ENCODE measurements at places on chromosomes 6 and 20.

DNA sequence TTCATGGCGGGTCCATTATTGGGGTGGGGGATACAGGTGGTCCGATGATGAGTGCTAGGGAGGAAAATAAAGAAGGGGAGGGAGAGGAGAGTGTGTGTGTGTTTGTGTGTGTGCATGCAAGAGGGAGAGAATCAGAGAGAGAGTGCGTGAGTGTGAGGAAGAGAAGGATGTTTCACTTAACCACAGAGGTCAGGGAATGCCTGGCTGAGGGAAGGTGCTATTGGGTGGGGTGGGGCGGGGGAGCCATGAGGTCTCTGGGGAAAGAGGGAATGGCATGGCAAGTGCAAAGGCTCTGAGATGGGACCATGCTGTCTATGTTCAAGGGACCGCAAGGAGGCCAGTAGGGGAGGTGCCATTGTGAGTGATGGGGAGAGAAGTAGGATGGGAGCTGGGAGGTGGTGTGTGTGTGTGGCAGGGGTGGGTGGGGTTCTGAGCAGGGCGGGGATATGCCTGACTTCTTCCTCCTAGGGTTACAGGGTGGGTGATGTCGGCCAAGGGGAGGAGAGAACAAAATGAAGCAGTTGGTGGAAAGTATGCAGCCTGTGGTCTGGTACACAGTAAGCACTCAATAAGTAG, 23.0 kb downstream of the CEBPB start:
- DNase-seq = no peak

- DNase-seq = no peak
These were observed 167.4 kb downstream of the EYA4 start for GRCh38 chr6:133408543-133408942.

- DNase-seq = no peak
These were observed 46.8 kb upstream of the RNF146 start for GRCh38 chr6:127219869-127220268.

- no peak for DNase-seq
These were observed 76.2 kb downstream of the JAG1 start for GRCh38 chr20:10597637-10598036.

DNA sequence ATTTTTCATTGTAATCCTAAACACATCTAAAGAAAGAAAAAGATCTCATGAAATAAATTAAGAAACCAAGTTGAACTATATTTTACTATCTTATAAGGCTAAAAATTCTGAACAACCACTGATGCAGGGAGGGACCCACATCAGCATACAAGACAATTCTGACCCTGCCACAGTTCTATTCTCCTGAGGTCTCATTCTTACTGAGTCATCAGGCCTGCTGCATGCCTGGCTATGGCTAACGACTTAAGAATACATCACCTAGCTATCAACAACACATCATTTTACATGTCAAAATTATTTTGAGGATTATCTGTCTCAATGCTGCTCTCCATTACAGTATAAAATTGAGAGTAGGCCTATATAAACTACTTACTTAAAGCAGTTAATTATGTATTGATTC, 52.9 kb downstream of the FBXL4 start:
- no peak for DNase-seq

- no peak for DNase-seq
These were observed 420.9 kb downstream of the GJA1 start for GRCh38 chr6:121856296-121856695.

DNA sequence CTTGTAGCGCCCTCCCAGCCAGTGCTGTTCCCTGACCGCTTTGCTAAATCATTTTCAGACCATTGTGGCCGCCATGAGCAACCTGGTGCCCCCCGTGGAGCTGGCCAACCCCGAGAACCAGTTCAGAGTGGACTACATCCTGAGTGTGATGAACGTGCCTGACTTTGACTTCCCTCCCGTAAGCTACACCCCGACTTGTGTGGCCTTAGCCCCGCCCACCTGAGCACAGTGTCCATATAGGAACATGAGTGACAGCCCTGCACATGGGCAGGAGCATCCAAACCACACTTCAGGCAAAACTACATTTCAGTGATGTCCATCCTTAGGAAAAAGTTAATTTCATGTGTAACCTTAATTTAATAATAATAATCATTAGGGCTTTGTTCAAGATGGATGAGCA, 51.1 kb downstream of the GNAS start:
- DNase-seq = no peak

DNA sequence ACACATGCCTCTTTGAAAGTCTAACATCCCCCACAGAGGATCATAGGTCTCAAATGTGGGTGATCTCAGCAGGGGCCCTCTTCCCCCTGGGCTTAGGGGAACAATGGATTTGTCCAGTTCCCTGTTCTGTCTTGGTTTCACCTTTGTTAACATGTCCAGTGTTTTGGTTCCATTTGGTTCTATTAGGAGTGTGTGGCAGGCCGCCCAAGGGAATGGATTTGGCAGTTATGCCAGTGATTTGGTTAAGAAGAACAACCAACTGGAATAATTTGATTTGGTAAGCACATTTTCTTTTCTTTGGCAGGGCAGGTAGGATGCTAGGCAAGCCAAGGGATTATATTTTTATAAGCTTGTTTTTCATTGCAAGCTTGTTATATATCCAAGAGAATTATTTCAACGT, 28.5 kb upstream of the ENPP1 start:
- no peak for DNase-seq

DNA sequence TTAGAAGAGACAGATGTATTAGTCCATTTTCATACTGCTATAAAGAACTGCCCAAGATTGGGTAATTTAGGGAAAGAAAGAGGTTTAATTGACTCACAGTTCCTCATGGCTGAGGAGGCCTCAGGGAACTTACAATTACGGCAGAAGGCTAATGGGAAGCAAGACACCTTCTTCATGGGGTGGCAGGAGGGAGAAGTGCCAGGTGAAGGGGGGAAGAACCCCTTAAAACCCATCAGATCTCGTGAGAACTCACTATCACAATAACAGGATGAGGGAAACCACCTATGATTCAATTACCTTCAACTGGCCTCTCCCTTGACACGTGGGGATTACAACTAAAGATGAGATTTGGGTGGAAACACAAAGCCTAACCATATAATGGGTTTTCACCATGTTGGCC, 28.9 kb upstream of the PNRC1 start:
- no peak for DNase-seq

DNA sequence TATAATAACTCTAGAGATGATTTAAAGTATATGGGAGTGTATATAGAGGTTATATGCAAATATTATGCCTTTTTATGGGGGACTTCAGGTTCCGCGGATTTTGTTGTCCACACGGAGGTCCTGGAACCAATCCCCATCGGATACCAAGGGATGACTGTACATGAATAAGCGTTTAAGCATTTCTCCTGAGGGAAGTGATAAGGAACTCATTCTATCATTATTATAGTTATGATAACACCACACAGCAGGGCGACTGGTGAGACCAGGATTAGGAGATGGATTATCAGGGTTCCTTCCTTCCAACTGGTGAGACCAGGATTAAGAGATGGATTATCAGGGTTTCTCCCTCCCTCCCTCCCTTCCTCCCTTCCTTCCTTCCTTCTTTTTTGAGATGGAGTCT, 6.6 kb downstream of the ECI2 start:
- DNase-seq = no peak

DNA sequence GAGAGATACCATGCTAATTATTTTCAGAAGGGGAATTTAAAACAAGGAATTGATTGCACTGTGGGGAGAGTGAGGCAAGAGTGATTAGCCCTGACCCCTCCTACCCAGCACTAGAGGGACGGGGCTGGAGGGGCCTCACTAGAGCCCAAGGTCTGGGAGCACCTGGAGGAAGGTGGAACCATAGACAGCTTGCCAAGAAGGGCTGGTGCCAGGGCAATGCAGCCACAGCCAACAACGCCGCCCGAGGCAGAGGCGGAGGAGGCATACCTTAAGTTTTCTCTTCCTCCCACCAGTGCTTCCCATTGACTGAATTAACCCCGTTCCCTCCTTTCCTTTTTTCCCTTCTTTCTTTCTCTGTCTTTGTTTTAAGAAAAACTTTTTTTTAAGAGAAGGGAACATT, 40.0 kb downstream of the IYD start:
- DNase-seq = no peak

- no peak for DNase-seq
These were observed 637 bp downstream of the TFB1M start for GRCh38 chr6:155313602-155314091.

DNA sequence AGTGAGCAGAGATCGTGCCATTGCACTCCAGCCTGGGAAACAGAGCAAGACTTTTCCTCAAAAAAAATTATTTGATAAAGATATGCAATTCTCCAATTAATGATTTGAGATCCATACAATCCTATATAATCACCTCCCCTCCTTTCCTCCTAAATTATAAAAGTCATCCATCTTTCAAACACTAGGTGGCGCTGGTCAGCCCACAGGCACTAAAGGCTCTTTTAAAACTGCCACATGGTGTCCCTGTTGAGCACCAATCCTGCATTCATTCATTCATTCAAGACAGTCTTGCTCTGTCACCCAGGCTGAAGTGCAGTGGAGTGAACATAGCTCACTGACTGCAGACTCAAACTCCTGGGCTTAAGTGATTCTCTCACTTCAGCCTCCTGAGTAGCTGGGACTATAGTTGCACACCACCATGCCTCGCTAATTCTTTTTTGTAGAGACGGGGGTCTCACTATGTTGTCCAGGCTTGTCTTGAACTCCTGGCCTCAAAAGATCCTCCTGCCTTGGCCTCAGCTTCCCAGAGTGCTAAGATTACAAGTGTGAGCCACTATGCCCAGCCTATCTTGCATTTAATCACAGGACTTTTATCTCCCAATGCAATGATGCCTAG, 58.7 kb upstream of the SLC2A12 start:
- no peak for DNase-seq

GRCh38 chr6:162442687-162443086, 284.9 kb downstream of the PRKN start:
- DNase-seq = no peak

GRCh38 chr20:17225851-17226409, 910 bp upstream of the PCSK2 start:
- DNase-seq = peak; percentile 46

- DNase-seq = no peak
These were observed 18.1 kb downstream of the TUBB2B start for GRCh38 chr6:3209114-3210023.

GRCh38 chr6:138912308-138912707, 75.7 kb downstream of the REPS1 start:
- DNase-seq = no peak

- no peak for DNase-seq
These were observed 286.3 kb downstream of the KHDC1L start for GRCh38 chr6:72939004-72939403.

DNA sequence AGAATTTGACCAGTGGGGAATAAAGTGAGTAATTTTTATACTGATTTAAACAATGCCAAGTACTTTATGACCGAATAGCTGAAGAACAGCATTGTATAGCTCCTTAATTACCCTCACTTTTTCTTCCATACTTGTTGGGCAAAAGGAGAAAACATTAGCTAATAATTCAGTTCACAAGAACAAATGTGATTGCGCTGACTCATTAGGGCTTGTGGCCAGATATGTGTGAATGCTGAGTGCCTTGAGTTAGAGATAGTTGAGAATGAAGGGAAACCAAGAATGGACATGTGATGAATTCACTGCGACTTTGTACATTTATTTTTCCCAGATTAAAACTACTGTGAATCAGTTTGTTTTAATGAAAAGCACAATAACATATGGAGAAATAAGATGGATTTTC, 669.4 kb downstream of the TFAP2A start:
- no peak for DNase-seq

DNA sequence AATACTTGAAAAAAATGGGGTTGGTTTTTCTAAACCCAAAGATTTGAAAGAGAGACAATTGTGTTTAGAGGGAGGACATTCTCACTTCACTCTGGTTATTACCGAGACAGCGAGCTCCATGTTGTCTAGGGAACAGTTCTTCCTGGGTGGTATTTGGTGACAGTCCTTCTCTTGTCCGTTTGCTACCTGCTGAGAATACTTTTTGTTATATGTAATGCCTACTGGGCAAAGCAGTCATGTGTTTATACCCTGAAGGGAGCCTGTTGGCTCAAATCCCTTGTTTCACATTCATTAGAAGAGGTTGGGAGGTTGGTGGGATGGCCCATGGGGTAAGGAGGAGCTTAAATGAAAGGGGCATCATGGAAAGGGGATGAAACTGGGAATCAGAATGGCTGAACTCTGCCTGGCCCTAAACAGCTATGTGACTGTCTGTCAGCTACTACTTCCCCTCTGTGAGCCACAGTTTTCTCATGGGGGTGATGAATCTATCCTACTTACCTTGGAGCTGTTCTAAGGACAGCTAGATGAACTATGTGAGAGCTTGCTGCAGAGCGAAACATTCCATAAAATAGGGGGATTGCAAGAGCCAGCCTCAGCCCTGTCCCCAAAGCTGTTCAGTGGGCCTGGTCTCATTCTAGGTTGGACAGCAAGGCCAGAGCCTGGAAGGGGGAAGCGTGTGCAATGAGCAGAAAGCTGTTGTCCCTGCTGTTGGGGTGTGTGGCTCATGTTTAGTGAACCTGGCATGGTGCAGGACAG, 43.5 kb downstream of the FNDC1 start:
- no peak for DNase-seq

- no peak for DNase-seq
These were observed 156.3 kb upstream of the EPHA7 start for GRCh38 chr6:93575495-93576267.

DNA sequence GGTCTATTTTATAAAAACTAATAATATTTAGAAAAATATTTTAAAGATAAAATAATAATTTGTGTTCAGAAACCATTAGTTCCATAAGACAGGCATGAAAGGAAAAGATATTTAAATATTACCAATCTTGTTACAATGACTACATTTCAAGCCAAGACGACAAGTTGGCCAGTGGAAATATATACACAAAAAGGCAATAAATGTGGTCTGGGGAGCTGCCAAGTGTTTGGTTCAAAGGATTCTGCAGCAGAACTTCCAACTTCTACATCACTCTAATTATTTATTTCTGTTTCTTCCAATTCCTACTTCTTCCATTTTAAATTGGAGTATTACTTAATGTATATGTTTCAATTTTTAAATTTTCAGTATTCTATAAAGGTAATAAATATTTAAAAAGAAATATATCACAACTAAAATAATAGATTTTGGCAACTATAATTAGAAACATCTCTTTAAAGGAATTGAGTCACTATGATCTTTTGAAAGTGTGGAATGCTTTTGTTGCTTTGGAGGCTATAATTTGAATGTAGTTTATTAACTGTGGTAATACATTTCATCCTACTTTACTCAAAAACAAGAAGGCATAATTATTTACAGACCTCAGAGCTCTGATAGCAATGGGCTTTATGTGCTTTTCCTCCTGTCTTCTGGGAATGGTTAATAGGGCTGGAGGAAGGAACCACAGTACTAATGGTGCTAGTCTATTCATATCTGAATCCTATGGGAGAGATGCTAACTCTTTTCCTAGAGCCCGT, 129.7 kb upstream of the FAM184A start:
- DNase-seq = no peak

DNA sequence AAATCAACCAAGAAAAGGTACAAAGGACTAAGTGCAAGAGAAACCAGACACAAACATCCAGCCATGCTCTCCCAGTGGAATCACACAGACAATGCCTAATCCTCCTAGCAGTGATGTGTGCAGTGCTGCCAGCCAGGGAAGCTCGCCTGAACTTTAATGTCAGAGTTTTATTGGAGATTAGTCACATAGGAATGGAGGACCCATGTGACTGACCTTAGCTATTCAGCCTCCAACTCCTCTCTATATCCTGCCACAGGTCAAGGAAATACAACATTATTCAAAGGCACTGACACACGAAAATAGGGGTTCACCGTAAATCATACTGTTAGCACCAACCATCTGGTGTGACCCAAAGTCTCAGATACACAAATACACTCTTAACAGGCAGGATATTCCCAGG, 684.6 kb downstream of the DOK5 start:
- DNase-seq = no peak

Measured in ovary (tissue), 10 donors.